ENCODE measurements at places on chromosomes 3 and 15. TPM values are rescaled to one million over a fixed set of nuclear protein-coding genes. Genes with fewer than 3 reads are reported as not detected.

CKMT1B gene
- not detected for total RNA-seq

CSPG5 gene
- total RNA-seq = 0.37 TPM

SERINC4 gene
- total RNA-seq = 0.20 TPM

COL7A1 gene
- 17.8 TPM for total RNA-seq

PDIA3 gene
- 125 TPM for total RNA-seq

HESX1 gene
- total RNA-seq = 0.37 TPM

FGF12 gene
- total RNA-seq = under 0.01 TPM

JAGN1 gene
- 40.1 TPM for total RNA-seq

BBS4 gene
- 15.1 TPM for total RNA-seq

SENP8 gene
- total RNA-seq = 2.9 TPM

KPNA4 gene
- 30.7 TPM for total RNA-seq

SLITRK3 gene
- total RNA-seq = not detected

SCAP gene
- 79.0 TPM for total RNA-seq

DLL4 gene
- total RNA-seq = not detected

RASGRP1 gene
- not detected for total RNA-seq

SCN10A gene
- not detected for total RNA-seq

DAZL gene
- total RNA-seq = 0.37 TPM

GRIP2 gene
- total RNA-seq = not detected

STRA6 gene
- total RNA-seq = not detected

CATSPER2 gene
- 0.39 TPM for total RNA-seq

C3orf85 gene
- not detected for total RNA-seq

TMEM266 gene
- total RNA-seq = not detected

MEGF11 gene
- total RNA-seq = not detected

TM4SF18 gene
- total RNA-seq = 0.39 TPM

ACAN gene
- not detected for total RNA-seq

ARHGAP31 gene
- total RNA-seq = 1.8 TPM

PLA2G4E gene
- not detected for total RNA-seq

TIGIT gene
- total RNA-seq = not detected

TF gene
- under 0.01 TPM for total RNA-seq

LRRN1 gene
- not detected for total RNA-seq

C3orf20 gene
- not detected for total RNA-seq

PRKCD gene
- total RNA-seq = 2.2 TPM

HACD2 gene
- total RNA-seq = 22.1 TPM

All from subcutaneous preadipocyte (primary cell).